GM20000 (cell line): ENCODE measurements at places on chromosomes 5 and 9.
A peak's percentile ranks its signal among the peaks of the same experiment; 100 is the strongest.

GRCh38 chr9:121494192-121494591 lies 5.5 kb downstream of the GGTA1 start:
- no peak for DNase-seq

DNA sequence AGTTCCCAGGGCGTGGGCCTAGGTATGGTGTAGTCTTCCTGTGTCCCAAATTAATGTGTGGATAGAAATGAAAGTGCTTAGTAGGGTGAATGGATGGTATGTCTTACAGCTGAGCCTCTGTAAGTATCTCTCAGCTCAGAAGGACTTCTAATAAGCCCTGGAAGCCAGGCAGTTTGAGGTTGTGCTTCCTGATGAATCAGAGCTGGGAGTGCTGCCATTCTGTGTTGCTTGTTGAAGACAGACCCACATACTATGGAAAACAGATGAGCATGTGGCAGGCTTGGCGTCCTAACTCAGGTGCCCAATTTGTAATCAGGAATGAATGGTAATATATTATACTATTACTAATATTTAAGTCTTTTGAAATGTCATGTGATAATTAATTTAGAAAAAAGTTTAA lies 69.8 kb downstream of the CMYA5 start:
- DNase-seq, result no peak

GRCh38 chr9:89864257-89864656 lies 259.4 kb downstream of the GADD45G start:
- no peak for DNase-seq

DNA sequence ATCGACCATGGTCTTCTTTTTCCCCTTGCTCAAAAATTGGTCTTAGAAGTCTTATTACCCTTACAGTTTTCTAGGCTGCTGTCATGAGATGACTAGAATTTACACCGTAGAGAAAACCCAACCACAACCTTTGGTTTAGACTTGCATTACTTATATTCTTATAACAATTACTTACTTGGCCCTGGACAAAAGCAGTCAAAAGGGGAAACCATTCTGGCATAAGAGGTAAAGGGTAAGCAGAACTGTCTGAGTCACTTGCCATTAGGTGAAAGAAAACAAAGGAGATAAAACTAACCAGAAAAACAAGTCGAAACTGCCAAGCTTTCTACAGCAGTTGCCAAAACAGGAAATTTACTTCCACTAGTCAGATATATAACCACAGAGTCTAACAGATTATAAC lies 17.9 kb downstream of the TMEM245 start:
- DNase-seq, result peak; percentile 34

DNA sequence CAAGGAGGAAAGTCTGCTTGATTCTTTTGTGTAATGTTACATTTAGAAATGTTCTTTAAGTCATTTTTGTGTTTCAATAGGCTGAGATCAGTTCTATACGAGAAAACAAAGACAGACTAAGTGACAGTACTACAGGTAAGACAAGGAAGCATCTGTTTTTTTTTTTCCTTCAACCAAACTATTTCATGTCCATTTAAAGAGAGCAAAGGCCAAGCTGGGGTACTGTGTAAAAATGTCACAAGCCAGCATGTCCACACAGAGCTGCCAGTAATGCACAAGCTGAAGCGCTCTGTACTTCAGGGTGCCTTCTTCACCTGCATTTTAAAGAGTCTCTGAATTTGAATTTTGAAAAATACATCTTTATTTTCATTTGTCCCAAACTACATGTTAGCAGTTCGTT lies 20.2 kb upstream of the TTC23L start:
- DNase-seq, result no peak

GRCh38 chr9:119951591-119951990 lies 582.4 kb upstream of the BRINP1 start:
- DNase-seq, result no peak

DNA sequence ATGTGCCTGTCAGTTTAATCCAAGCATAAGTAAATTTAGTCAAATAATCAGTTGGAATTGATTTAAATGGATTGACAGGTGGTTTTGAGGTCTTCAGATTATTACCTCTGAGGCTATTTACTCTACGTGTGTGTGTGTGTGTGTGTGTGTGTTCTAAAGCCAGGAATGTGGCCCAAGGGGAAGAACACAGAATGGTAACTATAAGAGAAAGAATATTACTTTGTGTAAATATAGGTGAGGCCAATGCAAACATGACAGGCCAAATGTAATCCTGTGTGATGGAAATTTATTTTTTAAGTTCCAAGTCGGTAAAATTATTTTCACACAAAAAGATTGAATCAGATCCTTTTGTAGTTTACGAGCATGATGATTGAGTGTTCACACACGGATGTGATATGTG lies 390.0 kb downstream of the PLK2 start:
- DNase-seq, result no peak

DNA sequence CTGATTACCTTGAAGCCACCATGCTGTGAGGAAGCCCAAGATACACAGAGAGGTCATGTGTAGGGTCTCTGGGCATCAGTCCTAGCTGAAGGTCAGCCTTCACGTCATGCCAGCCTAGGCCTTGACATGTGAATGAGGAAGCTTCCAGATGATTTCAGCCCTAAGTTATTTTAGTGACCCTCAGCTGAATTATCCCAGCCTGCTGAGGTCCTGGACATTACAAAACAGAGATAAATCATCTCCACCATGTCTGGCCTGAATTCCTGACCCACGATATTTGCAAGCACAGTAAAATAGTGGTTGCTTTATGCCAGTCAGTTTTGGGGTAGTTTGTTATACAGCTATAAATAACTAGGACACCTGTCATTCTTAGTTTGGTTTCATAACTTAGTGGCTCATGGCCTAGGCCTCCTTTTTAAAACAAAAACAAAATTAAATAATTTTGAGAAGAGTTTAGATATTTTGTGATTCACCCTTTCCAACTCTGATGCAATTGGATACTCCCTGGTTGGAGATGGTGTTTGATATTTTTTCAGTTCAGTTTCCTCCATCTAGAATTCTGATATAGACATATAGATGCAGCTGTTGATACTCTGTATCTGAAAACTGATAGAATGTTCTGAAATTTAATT lies 571.3 kb upstream of the CLINT1 start:
- DNase-seq, result no peak

DNA sequence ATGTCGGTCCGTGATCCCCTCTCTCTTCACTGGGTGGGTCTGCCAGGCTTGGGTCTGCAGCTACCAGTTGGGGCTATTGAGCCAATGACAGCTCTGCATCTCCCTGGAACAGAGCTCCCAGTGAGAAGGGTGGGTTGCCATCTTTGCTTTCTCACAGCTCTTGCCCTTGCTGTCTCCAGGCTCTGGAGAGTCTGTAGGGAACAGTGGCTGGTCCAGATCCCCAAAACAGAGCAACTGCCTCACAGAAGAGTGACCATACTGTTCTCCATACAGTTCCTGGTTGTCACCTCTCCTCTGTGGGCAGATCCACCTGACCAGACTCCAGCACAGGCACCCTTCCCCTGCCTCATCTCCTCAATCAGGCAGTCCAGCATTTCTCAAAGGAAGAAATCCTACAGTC lies 5.2 kb upstream of the IFNA17 start:
- DNase-seq, result no peak

- DNase-seq, result no peak
These were observed 115.6 kb downstream of the TTC39B start for GRCh38 chr9:15191378-15191777.

- DNase-seq, result no peak
These were observed 3.8 kb upstream of the PTGS1 start for GRCh38 chr9:122367065-122367464.

DNA sequence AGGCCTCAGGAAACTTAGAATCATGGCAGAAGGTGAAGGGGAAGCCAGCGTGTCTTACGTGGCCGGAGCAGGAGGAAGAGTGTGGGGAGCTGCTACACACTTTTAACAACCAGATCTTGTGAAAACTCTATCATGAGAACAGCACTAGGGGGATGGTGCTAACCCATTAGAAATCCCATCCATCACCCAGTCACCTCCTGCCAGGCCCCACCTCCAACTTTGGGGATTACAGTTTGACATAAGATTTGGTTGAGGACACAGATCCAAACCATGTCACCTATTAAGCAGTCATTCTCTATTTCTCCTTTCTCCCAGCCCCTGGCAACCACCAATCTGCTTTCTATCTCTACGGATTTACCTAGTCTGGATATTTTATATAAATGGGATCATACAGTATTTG lies 26.9 kb downstream of the PBX3 start:
- no peak for DNase-seq

- DNase-seq, result no peak
These were observed 1.7 kb downstream of the FOCAD start for GRCh38 chr9:20685769-20686168.

DNA sequence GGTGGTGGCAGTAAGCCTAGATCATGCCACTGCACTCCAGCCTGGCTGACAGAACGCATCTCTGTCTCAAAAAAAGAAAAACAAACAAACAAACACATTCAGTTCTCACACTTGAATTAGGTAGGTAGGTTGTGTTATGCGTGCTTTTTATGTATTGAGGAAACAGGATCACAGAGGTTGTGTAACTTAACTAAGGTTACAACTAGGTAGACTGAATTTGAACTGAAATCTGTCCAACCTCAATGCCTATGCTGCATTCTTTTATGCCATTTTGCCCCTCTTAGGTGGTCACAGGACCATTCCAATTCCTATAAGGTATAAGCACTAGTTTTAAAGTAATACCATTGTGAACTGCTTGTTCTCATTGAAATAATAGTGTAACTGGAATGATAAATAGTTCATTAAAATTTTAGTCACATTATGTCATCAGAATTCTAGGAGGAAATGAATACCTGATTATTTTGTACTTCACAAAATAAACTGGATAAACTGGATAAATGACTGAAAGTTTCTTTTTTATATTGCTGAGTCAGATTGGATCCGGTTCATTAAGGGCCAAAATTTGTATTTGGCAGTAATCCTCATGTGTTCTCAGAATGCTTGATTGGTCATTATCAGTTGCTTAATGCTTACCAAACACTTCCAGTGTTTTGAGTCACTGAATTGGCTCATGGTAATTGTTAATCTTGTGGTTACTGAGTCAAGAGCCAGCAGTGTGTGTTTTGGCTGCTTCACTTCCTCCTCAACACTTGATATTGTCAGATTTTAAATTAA lies 7.1 kb downstream of the UBAP1 start:
- peak; percentile 54 for DNase-seq

DNA sequence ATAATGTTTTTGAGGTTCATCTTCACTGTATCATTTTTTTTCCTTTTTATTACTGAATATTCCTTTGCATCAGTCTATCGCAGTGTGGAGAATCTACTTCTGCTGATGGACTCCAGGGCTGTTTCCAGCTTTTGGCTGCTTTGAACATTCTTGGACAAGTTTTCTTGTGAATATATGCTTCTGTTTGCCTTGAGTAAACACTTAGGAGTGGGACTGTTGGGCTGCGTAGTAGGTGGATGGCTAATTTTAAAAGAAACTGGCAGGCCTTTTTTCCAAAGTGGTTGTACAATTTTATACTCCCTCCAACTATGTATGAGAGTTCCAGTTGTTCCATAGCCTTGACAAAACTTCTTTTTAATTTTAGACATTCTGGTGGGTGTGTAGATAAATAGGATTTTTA lies 102.4 kb downstream of the WDR41 start:
- DNase-seq, result no peak

- peak; percentile 51 for DNase-seq
These were observed 157.0 kb downstream of the C9orf152 start for GRCh38 chr9:110050925-110051355.

DNA sequence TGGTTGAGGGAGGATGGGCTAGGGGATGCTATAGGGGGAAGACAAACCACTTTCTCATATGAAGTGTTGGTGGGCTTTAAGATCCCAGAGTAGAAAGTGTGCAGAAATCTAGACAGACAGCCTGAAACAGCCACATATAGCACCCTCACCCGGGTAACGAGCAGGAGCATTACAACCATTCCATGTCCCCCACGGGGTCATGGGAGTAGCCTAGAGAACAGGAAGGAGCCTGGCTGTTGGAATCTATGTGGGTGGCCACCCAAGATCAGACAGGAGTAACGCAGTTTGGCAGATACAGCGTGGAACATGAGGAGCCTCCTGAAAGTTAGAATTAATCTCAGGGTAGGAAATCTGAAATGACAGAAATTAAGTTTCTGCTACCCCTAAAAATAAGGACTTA lies 146.1 kb upstream of the RAI14 start:
- DNase-seq, result no peak

DNA sequence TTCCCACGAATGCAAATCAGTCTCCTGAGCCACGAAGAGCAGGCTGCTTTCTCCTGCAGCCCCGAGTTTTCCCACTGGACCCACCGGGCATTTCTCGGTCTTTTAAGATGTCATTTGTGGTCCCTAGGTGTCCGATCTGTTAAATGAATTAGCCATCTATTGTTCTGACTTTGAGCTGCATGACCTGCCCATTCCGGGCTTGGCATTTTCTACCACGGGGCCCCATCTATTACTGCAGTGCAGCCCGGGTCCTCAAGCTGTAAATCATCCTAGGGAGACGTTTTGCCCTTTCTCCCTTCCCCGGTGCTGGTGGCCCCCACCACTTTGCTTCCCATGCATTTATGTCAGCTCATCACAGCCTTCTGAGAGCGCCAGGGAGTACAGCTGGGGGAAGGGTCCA lies 405.4 kb downstream of the IRX1 start:
- DNase-seq, result no peak

DNA sequence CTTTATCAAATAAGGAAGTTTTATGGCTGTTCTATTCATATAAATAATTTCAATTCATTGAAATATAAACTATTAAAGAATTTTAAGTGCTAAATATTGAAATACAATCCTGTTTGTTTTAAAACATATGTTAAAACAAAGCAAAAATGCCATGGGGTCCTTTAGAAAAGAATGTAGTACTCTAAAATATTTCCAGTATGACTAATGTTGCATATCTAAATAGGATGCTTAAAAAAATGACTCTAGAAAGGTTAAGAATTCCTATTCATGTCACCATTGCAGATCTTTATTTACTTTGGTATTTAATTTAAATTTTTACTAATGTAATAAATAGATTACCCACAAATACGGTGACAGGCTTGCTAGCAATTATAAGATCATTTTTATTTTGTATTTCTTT lies 132.3 kb downstream of the ZNF608 start:
- DNase-seq, result no peak

GRCh38 chr5:156675395-156675794 lies 174.7 kb upstream of the PPP1R2B start:
- no peak for DNase-seq

DNA sequence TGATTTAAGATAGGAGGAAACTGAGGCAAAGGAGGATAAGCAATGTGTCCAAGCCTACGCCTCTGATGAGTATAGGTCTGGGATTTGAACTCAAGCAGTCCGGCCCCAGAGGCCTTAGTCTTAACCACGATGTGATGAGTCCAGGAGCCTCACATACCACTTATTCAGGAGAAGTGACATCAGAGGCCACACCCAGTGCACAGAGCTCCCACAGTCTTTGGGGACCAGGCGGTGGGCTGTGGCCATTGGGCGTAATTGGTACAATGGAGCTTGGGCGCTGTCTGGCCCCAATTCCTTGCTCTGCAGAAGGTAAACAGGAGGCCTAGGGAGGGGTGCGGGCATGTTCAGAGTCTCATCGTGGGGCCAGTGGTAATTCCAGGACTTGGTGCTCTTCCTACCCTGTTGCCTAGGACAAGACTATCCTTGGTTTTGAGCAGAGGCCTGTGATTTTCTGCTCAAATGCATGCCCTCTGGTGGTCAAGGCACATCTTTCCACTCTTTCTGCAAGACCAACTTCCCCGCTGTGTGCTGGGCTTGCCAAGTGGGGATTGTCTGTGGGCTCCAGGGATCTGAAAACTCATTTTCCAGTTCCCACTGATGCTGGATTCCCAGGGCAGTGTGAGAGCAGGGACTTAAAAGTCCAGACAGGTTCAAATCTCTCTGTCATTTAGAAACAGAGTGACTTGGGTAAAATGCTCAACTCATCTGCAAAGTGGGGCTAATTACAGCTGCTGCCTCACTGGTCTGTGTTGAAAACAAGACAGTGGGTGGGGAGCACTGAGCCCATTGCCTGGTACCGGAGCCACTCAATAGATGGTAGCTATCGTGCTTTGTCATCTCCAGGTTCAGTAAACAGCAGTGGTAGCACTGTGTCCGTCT lies 15.8 kb downstream of the NDST1 start:
- DNase-seq, result peak; percentile 82
